ENCODE measurements at places on chromosomes 13 and 19. TPM values are rescaled to one million over a fixed set of nuclear protein-coding genes. Genes with fewer than 3 reads are reported as not detected.

Gene ACER1
- total RNA-seq = 0.55 TPM

Gene FREM2
- not detected for total RNA-seq

DNA sequence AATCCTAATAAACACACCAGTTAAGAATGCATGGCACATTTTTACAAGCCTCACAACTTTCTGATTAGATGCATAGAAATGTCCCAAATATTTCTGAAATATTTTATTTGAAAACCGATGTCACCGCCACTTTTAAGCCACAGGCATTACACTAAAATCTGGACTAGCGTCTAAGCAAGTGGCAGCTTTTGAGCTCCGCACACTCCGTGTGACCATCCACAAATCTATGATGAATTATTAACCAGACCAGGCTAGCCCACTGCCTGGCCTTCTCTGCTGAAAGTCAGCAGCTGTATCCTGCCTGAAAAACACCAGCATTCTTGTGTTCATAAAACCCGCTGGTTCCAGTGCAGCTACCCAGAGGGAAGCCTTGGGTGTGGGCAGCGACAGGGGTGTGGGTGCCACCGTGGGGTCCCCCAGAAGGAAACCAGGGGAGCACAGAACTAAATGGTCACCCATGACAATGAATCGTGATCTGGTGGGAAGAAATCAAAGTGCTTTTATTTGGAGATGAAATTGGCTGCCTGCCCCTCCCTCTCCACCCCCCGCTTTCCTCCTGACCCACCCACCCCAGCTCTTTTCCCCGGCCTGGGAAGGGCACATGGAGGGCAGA lies 13.8 kb downstream of the RASA3 start:
- no peak for DNase-seq

DNA sequence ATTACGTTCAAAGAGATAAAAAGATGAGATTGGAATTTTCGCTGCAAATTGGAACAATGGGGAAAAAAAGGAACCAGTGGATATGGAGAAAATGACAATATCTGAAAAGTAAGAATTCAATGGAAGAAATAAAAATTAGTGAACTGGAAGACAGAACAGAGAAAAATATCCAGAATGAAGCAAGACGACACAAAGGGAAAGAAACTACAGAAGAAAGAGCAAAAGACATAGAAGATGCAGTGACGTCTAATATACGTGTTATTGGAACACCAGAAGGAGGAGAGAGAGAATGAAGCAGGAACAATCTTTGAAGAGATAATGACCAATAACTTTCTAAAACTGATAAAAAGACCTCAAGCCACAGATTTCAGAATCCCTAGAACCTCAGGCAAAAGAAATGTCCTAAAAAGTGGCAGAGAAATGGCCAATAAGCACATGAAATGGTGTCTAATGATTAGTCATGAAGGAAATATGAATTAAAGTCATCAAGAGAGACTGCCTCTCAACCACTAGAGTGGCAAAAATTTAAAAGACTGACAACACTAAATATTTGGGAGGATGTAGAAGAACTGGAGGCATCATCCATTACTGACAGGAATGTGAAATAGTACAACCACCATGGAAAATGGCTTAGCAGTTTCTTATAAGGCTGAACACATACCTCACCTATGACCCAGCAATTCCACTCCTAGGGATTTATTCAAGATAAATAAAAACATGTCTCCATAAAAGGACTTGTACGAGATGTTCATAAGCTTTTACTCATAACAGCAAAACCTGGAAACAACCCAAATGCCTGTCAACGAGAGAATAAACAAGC lies 56.5 kb downstream of the GADD45B start:
- DNase-seq = no peak

Gene TNNT1
- not detected for total RNA-seq

Gene NKPD1
- 0.31 TPM for total RNA-seq

DNA sequence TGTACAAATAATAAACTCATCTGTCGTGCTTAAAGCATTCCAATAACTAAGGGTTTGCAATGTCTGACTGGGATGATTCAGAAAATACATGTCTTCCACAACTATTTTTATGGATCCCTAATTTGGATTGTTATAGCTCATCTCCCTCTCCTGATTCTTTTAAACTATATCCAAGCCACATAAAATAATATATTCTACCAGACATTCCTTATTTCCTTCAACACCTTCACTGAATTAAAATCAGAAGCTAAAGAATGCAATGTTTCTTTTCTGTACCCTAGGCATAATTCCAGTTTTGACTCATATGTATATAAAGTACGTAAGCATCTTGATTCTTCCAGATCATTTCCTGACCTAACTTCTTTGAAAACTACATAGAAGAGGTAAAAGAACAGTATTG lies 420.4 kb downstream of the EFNB2 start:
- no peak for DNase-seq

Gene RPL21
- total RNA-seq = 1,116 TPM

Gene CNFN
- not detected for total RNA-seq

- no peak for DNase-seq
Measured at GRCh38 chr13:39123578-39123977, 85.3 kb downstream of the NHLRC3 start.

DNA sequence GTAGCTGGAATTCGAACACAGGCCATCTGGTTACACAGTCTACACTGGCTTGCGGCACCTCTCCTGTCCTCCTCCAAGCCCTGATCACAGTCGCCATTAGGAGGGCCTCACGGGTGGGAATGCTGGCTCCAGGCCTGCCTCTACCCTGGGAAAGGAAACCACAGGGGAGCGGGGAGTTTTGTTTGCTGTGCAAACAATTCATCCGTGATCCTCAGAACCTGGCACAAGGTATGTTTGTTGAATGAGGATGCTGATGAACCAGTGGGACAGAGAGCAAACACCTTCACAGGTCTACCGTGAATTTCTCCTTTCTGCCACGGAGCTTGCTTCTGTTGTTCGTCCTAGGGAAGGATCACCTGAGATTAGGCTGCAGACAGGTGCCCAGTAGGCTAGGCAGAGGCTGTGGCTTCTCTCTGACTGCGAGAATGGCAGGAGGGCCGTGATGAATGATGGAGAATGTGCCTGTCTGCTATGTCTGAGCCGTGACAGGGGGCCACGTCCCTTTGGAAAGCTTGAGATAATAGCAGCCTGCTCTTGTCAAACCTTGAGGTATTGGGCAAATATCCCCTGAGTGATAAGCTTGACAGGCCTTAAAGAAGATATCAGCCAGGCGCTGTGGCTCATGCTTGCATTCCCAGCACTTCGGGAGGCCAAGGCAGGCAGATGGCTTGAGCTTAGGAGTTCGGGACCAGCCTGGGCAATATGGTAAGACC lies 36.7 kb downstream of the PIN1 start:
- no peak for DNase-seq

Gene FCHO1
- total RNA-seq = 77.9 TPM

DNA sequence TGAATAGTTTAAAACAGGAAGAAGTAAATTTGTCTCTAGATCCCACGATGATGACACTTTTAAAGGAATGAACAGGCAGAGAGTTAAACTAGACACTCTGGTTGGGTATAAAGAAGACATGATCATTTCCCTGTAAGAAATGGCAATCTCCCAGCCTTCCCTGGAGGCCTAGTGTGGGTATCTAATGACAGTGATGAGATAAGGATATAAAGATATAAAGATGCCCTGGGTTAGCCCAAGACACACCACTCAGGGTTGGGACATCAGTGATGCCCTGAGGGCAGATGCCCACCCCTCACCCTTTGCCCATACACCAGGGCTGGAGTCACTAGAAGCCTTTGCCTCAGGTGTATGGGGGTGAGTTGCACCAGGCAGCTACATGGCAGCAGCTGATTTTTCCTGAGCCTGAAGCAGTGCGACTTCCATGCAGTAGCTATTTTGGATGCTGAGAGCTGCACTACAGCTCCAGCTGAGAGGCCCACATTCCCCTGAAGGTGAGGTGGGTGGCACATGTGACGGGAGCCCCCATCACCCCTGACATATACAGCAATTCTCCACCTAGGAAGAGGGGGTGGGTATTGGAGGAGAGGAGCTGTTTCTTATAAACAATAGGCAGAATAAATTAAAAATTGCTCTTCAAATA lies 177.5 kb downstream of the NDFIP2 start:
- DNase-seq = no peak

DNA sequence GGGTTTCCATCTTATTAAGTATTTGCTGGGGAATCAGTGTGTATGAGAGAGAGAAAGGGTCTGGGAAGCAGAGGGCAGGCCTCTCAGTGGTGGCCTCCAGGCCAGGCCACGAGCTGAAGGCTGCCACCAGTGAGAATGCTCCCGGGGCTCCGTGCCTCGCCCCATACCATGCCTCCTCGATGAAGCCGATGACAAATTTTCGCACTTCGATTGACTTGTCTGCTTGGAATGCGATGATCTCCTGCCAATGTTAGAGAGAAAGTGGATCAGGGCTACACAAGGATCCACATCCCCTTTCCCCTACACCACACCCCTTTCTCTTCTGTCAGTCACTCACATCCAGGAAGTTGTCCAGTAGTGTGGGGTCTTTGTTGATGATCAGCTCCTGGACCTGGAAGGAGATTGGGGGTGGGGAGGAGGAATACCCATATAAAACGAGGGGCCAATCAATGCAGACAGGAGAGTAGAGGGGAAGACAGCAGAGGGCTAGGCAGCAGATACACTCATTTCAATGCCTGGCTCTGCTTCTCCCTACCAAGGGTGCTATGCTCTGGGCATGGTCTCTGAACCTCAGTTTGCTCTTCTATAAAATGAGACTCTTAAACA lies 10.7 kb downstream of the SYMPK start:
- no peak for DNase-seq

DNA sequence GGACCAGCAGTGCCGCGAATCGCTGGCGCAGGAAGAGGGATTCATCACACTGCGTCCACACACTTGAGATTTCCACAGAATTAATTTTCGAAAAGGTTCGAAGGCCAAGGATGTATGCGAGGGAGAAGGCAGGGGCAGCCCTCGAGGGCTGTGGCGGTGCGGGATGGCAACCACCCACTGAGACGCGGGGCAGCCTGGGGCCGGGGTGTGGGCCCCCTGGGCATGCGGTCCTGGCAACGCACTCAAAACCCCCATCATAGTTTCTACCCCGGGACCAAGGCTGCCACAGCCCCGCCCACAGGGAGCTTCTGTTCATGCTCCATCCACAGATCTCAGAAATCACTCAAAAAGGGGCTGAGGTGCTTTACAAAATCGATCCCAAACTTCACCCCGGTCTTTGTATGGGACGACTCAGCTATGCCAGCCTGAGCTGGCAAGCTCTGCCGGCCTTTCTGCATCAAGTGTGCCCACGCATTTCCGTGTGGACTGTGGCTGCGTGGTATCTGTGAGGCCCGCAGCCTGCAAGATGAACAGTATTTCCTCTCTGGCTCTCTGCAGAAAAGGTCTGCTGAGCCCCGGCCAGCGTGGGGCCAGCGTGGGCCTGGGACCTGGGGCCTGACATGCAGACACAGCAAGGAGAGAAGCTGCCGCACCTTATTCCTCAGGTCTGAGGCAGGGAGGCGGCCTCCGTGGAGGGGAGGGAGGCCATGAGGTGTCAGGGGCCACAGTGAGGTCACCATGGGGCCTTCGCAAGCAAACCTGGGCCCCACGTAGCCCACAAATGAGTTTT lies 19.2 kb downstream of the ZNF787 start:
- DNase-seq = no peak
